Cortex of kidney (tissue), 1 donor: ENCODE measurements at places on chromosomes 1 and 21.

- no peak for DNase-seq
Observed at GRCh38 chr21:36776981-36777617, 78.2 kb downstream of the SIM2 start.

GRCh38 chr1:186492531-186493291 is 31.8 kb upstream of the PDC start:
- DNase-seq, result no peak

DNA sequence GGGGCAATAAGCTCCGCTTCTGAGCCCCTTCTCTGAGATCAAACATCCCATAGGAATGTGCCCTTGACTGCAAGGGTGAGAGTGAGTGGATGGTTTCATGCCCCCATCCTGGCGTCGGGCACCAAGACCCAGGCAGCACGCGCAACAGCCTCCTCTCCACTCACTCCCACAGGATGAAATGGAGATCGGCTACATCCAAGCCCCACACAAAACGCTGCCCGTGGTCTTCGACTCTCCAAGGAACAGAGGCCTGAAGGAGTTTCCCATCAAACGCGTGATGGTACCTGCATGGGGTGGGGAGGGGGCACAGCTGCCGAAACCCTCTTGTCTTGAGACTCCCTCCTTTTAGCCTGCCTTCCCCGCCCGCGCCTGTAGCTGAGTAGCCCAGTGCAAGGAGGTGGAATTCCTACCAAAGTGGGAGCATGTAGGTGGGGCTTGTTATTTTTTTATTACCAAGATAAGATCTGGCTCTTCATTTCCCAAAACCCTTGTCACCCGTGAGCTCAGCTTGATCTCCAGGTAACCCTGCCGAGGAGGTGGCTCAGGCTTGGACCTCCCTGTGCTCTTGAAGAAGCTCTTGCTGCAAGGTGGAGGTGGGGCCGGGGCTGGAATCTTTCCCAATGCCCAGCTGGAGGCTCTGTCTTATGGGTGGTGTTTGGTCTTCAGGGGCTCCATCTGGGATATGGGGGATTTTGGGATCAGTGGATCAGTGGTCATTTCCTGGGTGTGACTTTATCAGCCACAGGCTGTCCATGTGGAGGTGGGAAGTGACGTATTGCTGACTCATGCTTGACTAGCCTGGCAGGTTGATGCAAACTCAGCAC is 24.0 kb upstream of the PADI6 start:
- no peak for DNase-seq

DNA sequence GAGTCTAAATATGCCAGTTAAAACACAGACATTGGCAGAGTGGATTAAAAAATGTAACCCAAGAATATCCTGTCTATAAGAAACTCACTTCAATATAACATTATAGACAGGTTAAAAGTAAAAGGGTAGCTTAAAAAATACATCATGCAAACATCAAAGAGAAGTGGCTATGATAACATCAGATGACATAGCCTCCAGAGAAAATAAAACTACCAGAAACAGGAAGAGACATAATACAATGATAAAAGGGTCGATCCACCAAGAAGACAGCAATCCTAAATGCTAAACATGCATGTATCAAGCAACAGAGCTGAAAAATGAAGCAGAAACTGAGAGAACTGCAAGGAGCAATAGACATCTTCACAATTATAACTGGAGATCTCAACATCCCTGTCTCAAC is 190.2 kb upstream of the NR5A2 start:
- DNase-seq, result no peak

DNA sequence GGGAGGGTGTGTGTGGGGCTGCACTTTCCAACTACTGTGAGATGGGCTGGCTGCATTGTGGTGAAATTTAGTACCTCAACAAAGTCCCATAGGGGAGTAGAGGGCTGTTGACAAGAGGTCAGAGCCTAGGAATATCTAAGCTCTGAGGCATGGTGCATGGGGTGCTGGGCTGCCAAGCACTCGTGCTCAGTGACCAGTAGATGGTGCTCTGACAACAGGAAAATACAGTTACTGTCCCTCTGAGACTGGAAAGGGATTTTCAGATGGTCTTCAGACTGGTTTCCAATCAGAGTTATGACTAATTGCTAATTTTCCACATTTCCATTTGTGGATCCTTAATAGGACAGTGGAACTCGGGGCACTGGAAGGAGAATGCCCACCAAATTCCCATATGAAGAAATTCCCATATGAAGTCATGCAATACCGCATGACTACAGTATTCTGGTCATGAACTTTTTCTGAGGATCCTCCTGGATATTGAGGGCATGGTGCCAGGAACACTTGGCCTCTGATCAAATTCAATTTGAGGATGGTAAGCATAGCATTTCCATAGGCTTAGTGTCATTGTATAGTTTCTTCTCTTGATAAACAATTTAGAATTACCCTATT is 4.1 kb upstream of the CACNA1E start:
- DNase-seq, result no peak

GRCh38 chr1:23673086-23673813 is 18.4 kb upstream of the RPL11 start:
- no peak for DNase-seq

DNA sequence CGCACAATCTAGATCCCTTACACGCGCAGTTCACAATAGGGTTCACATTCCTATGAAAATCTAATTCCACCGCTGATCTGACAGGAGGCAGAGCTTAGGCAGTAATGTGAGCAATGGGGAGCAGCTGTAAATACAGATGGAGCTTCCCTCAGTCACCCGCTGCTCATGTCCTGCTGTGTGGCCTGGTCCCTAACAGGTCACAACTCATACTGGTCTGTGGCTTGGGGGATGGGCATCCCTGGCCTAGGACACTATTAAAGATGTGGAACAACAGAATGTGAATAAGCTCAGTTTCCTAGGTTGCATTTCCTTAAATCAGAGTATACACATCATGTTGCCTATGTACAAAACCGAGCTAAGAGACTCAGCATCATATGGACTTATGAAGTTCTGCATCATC is 16.2 kb downstream of the IFI44 start:
- no peak for DNase-seq

- no peak for DNase-seq
Observed at GRCh38 chr1:111366256-111366655, 61.3 kb downstream of the OVGP1 start.

DNA sequence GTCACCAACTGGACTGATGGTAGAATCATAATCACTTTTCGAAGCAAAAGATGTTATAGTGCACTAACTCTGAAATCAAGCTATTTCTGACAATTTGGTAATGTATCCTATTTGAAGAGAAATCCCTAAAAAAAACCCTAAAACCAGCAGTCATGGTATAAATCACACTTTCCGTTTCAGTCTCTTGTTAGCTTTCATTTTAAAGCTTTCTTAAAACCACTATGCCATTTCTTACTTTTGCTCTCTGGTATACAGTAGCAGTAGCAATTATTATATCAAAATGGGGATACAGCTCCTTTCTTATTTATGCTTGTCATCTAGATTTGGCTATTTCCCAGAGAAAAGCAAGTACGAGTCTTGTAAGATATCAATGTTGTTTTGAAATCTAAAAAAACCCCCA is 323.3 kb downstream of the KCTD3 start:
- no peak for DNase-seq
